ENCODE measurements at places on chromosomes 12 and 14.
A peak's percentile ranks its signal among the peaks of the same experiment; 100 is the strongest.

- DNase-seq = no peak
These were observed 131.8 kb upstream of the MAP1LC3B2 start for GRCh38 chr12:116427200-116427930.

GRCh38 chr14:105006831-105007592, 13.9 kb downstream of the CDCA4 start:
- DNase-seq = no peak

GRCh38 chr14:56310643-56311042, 192.4 kb downstream of the PELI2 start:
- DNase-seq = no peak

DNA sequence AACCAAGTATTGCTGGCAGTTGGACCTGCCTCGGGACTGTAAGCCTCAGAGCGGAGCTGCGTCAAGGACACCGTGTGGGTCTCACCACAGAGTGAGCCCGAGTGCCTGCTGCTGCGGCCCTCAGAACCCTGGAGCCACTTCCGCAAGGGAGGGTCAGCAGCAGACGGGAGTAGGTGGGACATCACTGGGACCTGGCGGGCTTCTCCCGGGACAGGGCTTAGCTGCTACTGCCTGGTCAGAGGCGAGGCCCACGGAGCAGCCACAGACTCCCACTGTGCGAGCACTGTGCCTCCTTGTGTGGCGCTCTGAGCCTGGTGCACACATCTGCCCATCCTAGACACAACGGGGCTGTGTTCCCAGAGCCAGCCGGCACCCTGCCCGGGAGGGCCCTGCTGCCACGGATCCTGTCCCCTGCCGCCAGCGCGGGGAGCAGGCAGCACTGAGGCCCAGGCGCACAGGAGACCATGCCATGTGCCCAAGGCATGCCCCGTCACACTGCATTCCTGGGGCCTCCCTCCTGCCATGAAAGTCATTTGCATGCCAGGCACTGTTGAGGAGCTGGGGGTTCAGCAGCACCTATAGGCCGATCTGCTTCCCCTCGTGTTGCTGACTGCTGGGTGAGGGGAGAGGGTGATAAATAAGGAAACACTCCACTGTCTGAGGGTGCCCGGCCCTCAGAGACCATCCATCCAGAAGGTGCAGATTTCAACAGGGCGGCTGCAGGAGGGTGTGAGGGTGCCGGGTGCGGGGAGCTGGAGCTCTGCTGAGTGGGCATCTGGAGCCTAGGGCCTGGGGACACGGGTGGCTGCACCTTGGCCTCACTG, 10.0 kb downstream of the HIP1R start:
- DNase-seq = peak; percentile 76

DNA sequence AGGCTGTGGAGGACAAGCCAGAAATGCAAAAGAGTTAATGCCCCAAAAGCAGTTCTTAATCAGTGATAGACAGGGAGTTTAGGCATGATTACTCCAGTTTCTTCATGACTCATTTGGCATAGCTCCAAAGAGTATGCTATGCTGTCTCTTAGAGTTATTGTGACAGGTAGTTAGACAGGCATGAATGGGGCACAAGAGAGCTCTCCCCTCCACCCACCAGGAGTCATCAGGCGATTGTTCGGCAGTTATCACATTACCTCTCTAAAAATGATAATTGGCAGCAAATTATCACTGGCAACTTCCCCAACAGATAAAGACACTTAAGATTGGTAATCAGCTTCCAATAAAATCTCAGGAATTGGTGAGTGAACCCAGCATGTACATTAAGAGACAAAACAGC, 320.1 kb downstream of the DAD1 start:
- DNase-seq = no peak

GRCh38 chr14:68651075-68651474, 141.8 kb downstream of the ZFP36L1 start:
- DNase-seq = no peak

GRCh38 chr12:102468261-102468915, 12.0 kb downstream of the IGF1 start:
- no peak for DNase-seq

All from NCI-H2171 treated with DMSO at 0.1 percent for 48 hours (cell line).